ENCODE measurements at places on chromosomes 4 and X. TPM values are rescaled to one million over a fixed set of nuclear protein-coding genes. Genes with fewer than 3 reads are reported as not detected.

The SULT1E1 gene
- total RNA-seq: not detected

The DCAF4L1 gene
- 0.11 TPM for total RNA-seq

The NMU gene
- total RNA-seq: not detected

The TMEM144 gene
- 4.0 TPM for total RNA-seq

The TENM3 gene
- total RNA-seq: 2.8 TPM

The IGSF1 gene
- total RNA-seq: 1.5 TPM

The IGBP1 gene
- total RNA-seq: 20.1 TPM

The FGFR3 gene
- total RNA-seq: 3.7 TPM

The MSANTD1 gene
- not detected for total RNA-seq

The AMTN gene
- total RNA-seq: not detected

The SRPX2 gene
- 25.0 TPM for total RNA-seq

The CXorf49 gene
- not detected for total RNA-seq

The LAMP2 gene
- 60.1 TPM for total RNA-seq

The ZNF711 gene
- total RNA-seq: 1.2 TPM
